Motor neuron (in vitro differentiated cells): ENCODE measurements at places on chromosomes 1 and 21.

- no peak for ATAC-seq
Observed at GRCh38 chr1:71434240-71434639, 353.4 kb upstream of the ZRANB2 start.

- no peak for ATAC-seq
Observed at GRCh38 chr1:244456586-244456985, 4.5 kb upstream of the CATSPERE start.

DNA sequence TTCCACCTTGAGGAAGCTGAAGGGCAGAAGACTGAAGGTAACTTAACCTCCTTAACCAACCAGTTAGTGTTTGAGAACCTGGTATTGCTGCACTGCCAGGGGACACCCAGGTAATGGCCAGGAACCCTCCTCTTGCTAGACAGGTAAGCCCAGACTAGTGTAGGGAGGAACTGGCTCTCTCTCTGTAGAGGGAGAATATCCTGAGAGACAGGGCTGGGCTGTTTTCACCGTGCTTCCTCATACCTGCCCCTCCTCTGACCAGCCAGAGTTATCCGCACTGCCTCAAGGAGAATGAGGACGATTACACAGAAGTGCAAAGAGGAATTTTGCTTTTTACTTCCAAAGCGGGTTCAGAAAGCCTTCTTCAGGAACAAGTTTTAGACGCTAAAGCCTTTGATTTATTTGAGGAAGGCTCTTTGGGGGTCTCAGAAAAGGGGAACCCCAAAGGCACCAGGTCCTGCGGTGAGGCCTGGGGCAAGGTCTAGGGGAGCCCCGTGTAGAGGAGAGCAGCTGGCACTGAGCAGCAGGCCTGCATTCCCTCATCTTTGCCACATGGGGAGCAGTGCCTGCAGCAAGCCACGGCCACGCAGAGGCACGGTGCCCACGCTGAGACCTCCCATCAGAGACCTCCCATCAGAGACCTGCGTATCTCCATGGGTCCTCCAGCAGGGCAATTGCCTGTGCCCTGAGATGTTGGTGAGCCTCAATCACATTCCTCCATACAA, 13.5 kb downstream of the GNG4 start:
- no peak for ATAC-seq

- no peak for ATAC-seq
Observed at GRCh38 chr1:34642679-34643078, 112.2 kb upstream of the GJB5 start.
